Smooth muscle cell of the pulmonary artery (primary cell): ENCODE measurements at places on chromosomes 4 and X. TPM values are rescaled to one million over a fixed set of nuclear protein-coding genes. Genes with fewer than 3 reads are reported as not detected.

Gene MAOA
- total RNA-seq, result 18.1 and 18.7 TPM in 2 replicates

Gene NEXMIF
- under 0.01 and 0.03 TPM in 2 replicates for total RNA-seq

Gene GNRHR
- total RNA-seq, result not detected in 2 replicates

Gene FRG2
- not detected in 2 replicates for total RNA-seq

Gene FDCSP
- not detected in 2 replicates for total RNA-seq

Gene TASL
- total RNA-seq, result not detected in 2 replicates

Gene UGT2B7
- not detected in 2 replicates for total RNA-seq

Gene IRAK1
- 60.3 and 110 TPM in 2 replicates for total RNA-seq

Gene GPR101
- total RNA-seq, result not detected in 2 replicates

Gene CT47B1
- total RNA-seq, result not detected in 2 replicates

Gene DRD5
- not detected in 2 replicates for total RNA-seq

Gene LANCL3
- 0.66 and 0.91 TPM in 2 replicates for total RNA-seq

Gene ADH6
- total RNA-seq, result not detected in 2 replicates

Gene ABCG2
- 1.2 and 7.2 TPM in 2 replicates for total RNA-seq

Gene ETDB
- total RNA-seq, result not detected in 2 replicates

Gene UGT2B28
- not detected in 2 replicates for total RNA-seq

Gene ASMT
- total RNA-seq, result 0.07 TPM in 1 of 2 replicates, not detected in the other

Gene ATP11C
- 43.1 and 70.3 TPM in 2 replicates for total RNA-seq

Gene CDX4
- not detected in 2 replicates for total RNA-seq

Gene MAGEB17
- not detected in 2 replicates for total RNA-seq

Gene NLRP2B
- total RNA-seq, result under 0.01 TPM in 1 of 2 replicates, not detected in the other

Gene PAGE2B
- not detected in 2 replicates for total RNA-seq

Gene DCLK2
- 6.9 and 14.2 TPM in 2 replicates for total RNA-seq

Gene RENBP
- 7.6 and 8.9 TPM in 2 replicates for total RNA-seq

Gene EIF1AX
- 21.7 and 25.9 TPM in 2 replicates for total RNA-seq

Gene TACC3
- total RNA-seq, result 4.9 and 7.0 TPM in 2 replicates

Gene MTNR1A
- total RNA-seq, result not detected in 2 replicates

Gene ITM2A
- 0.72 TPM in 1 of 2 replicates, not detected in the other for total RNA-seq

Gene COMMD8
- 19.3 and 22.2 TPM in 2 replicates for total RNA-seq

Gene KLF8
- 2.2 and 4.9 TPM in 2 replicates for total RNA-seq

Gene AMBN
- not detected in 2 replicates for total RNA-seq

Gene GAB3
- total RNA-seq, result 2.7 and 5.4 TPM in 2 replicates

Gene INTU
- total RNA-seq, result 7.3 and 7.4 TPM in 2 replicates

Gene SHROOM2
- total RNA-seq, result 0.07 and 0.72 TPM in 2 replicates

Gene MAOB
- total RNA-seq, result 1.7 and 4.2 TPM in 2 replicates

Gene ATOH1
- total RNA-seq, result not detected in 2 replicates

Gene FAM13A
- total RNA-seq, result 19.4 and 43.9 TPM in 2 replicates
